ENCODE measurements at places on chromosomes 6 and 20.

DNA sequence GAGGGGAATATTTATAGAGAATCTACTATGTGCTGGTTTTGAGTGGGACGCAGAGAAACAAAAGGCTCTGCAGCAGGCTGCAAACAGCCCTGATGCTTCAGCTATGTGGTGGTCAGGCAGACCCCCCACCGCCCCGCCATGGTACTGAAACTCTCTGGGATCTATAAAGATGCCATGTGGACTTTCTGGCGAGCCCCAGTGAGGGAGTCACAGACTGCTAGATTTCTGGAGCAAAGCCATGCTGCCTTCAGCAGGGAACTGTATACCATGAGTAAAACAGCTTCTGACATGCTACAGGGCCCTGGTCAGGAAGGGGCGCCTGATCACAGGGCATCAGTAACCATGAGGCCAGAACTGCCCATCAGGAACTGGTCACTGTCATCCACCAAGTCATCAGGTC, 19.2 kb upstream of the BPIFB1 start:
- no peak for DNase-seq

DNA sequence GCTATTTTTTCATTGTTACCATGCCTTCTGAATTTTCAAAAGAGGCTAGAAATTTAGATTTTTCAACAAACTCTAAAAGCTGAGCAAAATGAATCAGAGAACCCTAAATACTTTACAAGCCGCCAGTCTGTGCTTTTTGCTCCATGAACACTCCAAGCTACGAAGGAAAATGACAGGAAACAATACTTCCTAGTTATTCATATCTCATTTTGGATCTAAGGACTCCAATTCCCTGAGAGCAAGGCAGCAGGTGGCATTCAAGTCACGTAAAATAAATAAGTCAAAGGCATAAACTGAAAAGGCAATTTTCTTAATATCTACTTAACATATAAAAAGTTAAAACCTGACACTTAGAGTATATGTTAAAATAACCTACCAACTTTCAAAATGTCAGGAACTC, 50.6 kb downstream of the PDSS2 start:
- DNase-seq, result no peak

GRCh38 chr6:35489995-35490791, 6.7 kb downstream of the TEAD3 start:
- DNase-seq, result no peak

GRCh38 chr20:373171-373890, 7.2 kb upstream of the TRIB3 start:
- DNase-seq, result no peak

DNA sequence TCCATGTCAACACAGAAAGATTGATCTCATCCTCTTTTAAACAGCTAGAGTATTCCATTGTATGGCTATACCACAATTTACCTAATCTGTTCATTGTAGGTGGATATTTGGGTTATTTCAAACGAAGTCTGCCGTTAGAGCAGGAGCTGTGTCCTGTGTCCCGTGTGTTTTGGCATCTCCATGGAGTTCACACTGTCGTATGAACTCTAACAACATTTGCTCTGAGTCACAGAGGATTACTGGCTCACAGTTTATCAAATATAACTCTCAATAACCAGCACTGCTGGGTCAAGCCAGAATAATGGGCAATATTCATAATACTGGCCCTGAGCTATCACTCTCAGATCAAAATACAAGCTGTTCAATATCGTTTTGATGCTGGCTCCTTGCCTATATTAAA, 16.4 kb downstream of the TRAM2 start:
- no peak for DNase-seq

DNA sequence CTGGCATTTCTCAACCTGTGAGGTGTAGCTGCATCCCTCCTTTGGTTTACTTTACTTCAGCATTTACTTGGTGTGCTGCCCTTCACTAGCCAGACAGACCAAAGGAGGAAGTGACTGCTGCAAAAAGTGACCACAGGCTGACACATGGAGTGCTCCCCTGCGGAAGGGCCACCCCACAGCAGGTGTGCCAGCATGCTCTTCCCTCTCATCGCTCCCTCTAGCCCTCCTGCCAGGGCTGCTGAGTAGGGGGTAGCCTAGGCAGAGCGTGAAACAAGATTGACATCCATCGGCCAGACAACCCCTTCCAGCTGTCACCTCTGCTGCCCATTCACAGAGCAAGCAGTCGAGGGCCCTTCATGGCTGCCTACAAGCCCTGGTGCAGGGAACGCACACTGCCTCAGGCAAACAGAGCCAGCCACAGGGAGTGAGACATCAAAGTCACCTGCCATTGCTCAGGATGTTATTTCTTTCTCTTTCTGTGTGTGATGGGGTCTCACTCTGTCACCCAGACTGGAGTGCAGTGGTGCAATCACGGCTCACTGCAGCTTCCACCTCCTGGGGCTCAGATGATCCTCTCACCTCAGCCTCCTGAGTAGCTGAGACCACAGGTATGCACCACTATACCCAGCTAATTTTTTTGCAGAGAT, 102.0 kb upstream of the RPS6KA2 start:
- DNase-seq, result no peak

GRCh38 chr6:134261766-134262165, 56.1 kb downstream of the SGK1 start:
- no peak for DNase-seq

DNA sequence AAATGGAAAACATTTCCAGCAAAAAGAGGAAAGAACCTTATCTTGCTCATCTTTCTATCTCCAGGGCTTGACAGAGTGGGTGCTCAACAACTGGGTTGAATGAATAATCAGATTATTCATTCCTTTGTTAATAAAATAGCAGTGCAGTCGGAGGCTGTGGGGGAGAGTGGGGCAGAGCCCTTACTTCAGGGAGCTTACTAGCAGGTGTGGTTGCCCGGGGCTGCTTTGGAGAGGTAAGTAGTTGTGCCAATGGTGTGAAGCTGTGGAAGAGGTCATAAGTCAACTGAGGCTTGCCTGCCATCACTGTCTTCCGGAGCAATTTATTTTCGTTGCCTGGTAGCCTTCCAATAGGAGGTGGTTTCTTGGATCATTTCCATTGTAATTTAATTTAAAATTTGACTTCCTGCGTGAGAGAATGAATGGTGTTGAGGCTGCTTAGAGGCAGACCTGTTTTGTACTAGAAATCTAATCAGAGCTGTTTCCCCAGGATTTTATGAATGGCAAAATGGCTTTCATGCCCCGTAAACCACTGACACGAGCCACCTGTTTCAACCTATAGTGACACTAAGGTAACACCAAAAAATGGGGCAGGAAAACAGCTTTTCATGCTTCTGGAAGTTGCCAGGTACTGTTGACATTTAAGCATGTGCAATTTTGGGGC, 51.4 kb downstream of the ZDHHC14 start:
- DNase-seq, result no peak

DNA sequence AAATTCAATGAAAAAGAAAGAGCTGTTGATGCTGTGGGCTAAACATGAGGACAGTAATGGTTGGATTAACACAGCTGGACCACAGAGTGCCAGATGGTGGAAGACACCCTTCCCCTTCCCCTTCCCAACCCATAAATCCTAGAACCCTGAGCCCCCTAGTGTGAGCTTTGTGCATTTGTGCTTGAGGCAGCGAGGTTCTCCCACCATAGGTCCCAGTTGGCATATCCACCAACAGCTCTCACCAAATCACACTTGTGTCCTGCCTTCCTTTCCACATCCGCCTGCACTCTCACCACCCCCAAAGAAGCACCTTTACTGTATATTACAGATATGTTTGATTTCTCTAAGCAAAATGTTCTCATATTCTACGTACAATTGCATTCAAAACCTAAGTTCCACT, 32.8 kb upstream of the HBS1L start:
- no peak for DNase-seq

- no peak for DNase-seq
Observed at GRCh38 chr20:60968853-60969720, 283.0 kb upstream of the CDH4 start.

- no peak for DNase-seq
Observed at GRCh38 chr6:7121700-7122241, 14.0 kb downstream of the RREB1 start.

DNA sequence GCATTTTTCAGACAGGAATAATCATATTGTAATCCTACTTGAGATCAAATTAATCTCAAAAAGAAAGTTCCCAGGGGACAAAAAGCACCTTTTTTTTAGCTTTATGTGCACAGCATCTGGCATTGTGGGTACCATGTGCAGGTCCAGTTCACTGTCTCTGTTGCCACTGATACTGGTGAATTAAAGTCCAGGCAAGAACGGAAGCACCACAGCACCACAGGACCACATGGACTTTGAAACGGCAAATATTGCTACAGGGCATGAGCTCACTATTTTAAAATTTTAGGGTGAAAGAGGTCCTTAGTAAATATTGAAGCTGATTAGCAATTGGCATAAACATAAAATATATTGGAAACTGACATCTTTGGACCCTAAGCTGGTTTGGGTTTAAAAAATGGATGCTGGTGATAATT, 709.0 kb downstream of the EPM2A start:
- DNase-seq, result no peak

Measured in cerebellar nuclear complex (tissue), 1 donor.